ENCODE measurements at places on chromosomes 5 and 9. TPM values are rescaled to one million over a fixed set of nuclear protein-coding genes. Genes with fewer than 3 reads are reported as not detected.

DNA sequence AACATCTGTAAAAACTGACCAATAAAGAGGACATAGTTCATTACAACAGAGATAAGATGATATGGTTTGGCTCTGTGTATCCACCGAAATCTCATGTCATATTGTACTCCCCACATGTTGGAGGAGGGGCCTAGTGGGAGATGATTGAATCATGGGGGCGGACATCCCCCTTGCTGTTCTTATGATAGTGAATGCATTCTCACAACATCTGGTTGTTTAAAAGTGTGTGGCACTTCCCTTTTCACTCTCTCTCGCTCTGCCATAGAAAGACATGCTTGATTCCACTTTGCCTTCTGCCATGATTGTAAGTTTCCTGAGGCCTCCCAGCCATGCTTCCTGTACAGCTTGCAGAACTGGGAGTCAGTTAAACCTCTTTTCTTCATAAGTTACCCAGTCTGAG is 292.8 kb downstream of the SLF1 start:
- no peak for ATAC-seq

DNA sequence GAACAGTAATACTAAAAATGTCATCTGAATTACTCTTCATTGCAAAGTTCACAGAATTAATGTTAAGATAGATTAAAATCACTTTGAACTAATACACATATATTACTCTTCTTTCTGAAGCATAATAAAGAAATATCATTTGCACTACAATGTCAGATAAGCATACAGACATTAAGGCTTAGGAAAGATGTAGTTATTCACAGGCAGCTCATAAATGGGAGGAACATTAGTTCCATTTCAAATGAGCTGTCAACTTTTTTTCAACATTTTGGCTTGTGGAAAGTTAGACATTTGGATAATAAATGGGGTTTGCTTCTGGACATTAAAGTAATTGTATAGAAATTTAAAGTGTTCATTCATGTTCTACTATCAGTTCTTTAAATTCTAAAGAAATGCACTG is 6.3 kb downstream of the FGF10 start:
- no peak for ATAC-seq

DNA sequence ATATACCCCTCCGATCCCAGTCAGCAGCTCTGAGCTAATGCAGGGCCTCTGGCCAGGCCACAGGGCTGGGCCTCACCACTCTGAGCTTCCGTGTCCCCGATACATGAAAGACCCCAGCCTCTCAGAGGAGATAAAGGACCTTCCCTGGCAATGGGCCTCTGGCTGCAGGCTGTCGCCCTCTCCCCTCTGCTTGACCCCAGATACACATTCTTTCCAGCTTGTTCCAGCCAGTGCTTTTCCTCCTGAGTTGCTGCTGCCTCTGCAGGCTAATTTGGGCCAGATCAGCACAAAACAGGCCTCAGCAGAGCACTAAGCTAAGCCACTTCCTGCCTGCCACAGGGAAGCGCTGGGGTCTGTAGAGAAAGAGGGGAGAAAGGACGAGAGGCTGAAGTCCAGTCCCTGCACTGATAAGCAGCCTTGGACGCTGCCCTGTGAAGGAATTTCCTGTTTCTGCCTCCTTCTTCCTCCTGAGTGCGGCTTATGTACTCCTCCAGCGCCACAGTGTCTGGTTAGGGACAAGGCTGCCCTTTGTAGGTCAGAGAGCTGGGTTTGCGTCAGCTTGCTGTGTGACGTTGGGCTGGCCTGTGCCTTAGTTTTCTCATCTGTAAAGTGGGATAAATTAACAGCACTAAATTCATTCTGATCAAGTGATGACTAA is 73.0 kb upstream of the IL17B start:
- ATAC-seq: peak; percentile 42

DNA sequence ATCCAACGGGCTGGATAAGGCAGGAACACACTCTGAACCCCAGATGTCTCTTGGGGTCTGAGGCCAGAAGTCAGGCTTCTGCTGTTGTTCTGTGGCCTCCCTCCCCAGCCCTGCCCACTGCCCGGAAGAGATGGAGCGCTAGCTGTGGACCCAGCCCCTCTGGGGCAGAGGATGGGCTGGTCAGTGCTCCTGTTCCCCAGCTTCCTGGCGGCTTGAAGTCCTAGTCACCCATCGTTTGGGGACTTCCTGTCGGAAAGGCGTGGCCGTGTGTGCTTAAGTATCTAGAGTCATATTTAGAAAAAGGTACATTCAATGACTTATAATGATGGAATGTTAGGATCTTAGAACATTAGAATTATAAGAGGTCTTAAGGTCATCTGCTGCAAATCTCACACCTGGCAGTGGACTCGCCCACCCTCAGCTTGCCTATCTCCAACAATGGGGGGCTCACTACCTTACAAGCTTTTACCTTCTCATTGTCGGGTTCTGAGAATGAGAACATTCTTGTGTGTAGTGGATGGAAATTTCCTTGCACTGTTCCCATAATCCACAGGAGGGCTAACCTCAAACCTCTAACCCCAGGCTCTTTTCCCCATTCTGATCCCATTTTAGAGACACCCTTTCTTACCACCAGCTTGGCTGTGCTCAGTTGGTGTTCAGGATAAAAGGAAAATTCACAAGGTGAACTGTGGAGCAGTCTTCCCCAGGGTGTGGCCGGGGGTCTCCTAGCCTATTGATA is 13.4 kb upstream of the AIF1L start:
- no peak for ATAC-seq

- ATAC-seq: no peak
Measured at GRCh38 chr5:60185231-60186099, 291.9 kb upstream of the PDE4D start.

- ATAC-seq: peak; percentile 60
Measured at GRCh38 chr5:32190095-32190494, 16.0 kb upstream of the GOLPH3 start.

- ATAC-seq: no peak
Measured at GRCh38 chr9:35688558-35689541, 875 bp downstream of the TPM2 start.

DNA sequence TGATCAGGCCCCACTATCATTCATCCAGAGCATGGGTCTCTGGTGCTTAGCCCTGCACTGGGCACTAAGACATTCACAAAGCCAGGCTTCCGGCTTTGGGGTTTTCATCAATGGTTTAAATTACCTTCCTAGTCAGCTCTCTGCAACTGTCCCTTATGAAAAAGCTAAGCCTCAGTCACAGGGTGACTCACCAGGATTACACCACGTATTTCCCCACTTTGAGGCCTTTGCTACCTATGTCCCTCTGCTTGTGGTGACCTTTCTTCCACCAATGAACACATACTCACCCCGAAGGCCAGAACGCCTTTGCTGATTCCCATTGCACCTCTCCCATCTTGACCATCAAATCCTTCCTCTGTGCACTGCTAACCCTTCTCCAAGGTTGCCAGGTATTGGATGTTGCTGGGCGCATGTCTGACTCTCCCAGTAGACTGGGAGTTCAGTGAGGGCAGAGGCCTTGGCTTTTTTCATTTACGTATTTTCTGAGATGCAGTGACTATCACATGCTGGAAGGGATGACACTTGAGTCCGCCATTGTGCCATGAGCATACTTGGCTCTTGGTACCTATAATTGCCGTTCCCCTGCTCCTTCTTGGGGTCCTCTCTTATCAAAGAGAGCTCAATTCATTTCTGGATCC is 58.7 kb upstream of the TNFSF8 start:
- ATAC-seq: no peak

- ATAC-seq: no peak
Measured at GRCh38 chr5:61650661-61651060, 318.6 kb downstream of the ZSWIM6 start.

The C5orf34 gene
- 2.7 TPM for total RNA-seq

The TAS2R1 gene
- 0.73 TPM for total RNA-seq

The GDNF gene
- 2.9 TPM for total RNA-seq

The DRD1 gene
- 0.23 TPM for total RNA-seq

The MYO10 gene
- total RNA-seq: 24.2 TPM

The SLC23A1 gene
- total RNA-seq: 1.0 TPM
